Kidney epithelial cell (primary cell): ENCODE measurements at places on chromosomes 4 and X. TPM values are rescaled to one million over a fixed set of nuclear protein-coding genes. Genes with fewer than 3 reads are reported as not detected.

Gene TRIML1
- not detected in 2 replicates for total RNA-seq

Gene MAGED4B
- 46.3 and 52.5 TPM in 2 replicates for total RNA-seq

Gene POLN
- 0.07 and 0.38 TPM in 2 replicates for total RNA-seq

Gene CXCL11
- total RNA-seq, result 0.07 TPM in 1 of 2 replicates, not detected in the other

Gene CLNK
- not detected in 2 replicates for total RNA-seq

GRCh38 chr4:87974856-87975462 is 555 bp upstream of the SPP1 start:
- peak; percentile 57 for DNase-seq

DNA sequence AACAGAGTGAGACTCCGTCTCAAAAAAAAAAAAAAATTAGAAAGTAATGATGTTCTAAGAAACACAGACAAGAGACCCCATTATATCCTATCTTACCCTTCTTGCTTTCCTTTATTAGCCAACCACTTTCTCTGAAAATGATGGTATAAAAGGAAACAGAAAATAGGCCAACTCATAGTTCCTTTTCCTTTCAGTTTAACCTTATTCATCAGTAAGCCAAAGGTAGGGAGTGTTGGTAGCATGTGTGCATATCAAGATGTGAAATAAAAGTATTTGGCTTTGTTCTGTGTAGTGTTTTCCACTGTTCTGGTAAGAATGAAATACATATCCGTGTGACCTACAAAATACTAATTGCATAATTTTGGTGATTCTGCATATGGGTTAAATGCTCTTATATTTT is 266.6 kb downstream of the ZNF674 start:
- no peak for DNase-seq

- no peak for DNase-seq
Observed at GRCh38 chrX:112839856-112840255, 775 bp downstream of the AMOT start.

DNA sequence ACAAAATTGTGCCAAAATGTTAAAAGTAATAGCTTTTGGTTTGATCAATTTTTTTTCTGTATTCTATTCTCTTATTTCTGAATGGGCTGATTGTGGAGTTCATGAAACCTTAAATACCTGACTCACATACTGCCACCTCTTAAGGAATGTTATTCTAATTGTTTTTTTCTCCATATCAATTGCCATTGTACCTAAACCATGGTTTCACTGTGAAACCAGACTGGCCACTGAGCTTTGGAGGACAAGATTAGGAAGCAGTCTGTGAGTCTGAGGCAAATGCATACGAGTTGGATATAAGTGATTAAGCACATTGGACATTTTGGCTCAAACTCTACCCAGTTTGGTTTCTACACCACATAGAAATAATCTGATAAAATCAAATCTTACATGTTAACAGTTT is 184.0 kb downstream of the IQCM start:
- no peak for DNase-seq

- DNase-seq, result no peak
Observed at GRCh38 chr4:143282211-143282707, 54.4 kb upstream of the GAB1 start.

- no peak for DNase-seq
Observed at GRCh38 chr4:140135529-140136088, 18.4 kb downstream of the MAML3 start.

GRCh38 chr4:149306537-149306936 is 509.1 kb downstream of the IQCM start:
- no peak for DNase-seq

GRCh38 chr4:60857130-60857753 is 342.9 kb upstream of the ADGRL3 start:
- no peak for DNase-seq

DNA sequence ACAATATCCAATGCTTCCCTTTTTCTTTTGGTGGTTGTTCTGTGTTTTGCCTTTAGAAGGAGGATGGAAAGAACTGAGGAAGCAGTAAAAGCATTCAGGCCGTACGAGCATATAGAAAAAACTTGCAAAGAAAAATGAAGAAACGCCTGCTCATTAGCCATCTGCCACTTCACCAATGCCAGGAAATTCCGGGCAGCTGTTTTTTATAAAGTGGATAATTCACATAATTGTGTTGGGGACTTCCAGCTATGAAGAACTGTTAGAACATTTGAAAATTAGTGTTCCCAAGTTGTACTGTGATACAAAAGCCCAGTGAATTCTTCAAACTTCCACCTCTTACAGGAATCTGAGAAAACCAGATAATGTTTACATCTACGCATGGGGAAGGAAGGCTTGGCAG is 11.7 kb downstream of the RELL1 start:
- DNase-seq, result no peak

DNA sequence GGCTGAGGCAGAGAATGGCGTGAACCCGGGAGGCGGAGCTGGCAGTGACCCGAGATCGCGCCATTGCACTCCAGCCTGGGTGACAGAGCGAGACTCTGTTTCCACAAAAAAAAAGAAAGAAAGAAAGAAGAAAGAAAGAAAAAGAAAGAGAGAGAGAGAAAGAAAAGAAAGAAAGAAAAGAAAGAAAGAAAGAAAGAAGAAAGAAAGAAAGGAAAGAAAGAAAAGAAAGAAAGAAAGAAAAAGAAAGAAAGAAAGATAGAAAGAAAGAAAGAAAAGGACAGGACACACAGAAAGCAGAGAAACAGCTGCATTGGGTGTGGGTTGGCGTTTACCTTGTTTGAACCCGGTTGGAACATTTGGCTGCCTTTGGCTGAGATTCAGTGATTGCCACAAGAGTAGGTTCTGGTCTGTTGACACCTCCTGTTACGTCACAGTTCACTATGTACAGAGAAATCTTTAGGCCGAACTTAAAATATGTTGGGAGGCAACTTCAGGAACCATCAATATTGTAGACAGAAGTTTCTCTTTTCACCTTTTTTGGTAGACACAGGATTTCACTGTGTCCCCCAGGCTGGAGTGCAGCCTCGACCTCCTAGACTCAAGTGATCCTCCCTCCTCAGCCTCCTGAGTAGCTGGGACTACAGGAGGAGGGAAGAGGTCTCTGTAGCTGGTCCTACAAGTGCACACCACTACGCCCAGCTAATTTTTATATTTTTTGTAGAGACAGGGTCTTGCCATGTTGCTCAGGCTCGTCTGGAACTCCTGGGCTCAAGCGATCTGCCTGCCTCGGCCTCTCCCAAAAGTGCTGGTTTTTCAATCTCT is 16.3 kb upstream of the PLCXD1 start:
- no peak for DNase-seq

DNA sequence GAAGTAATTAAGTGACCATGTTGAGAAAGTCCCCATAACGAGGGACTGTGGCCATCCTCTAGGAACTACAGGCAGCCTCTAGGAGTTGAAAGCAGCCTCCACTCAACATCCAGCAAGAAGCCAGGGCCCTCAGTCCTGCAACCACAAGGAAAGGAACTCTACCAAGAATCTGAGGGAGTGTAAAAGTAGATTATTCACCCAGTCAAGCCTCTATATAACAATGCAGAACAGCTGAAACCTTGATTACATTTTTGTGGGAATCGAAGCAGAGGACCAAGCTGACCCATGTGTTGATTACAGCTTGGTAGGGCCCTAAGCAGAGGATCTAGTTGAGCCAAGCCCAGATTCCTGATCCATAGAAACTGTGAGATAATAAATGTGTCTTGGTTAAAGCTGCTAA is 17.1 kb downstream of the RPS6KA6 start:
- DNase-seq, result no peak

- no peak for DNase-seq
Observed at GRCh38 chr4:115233600-115233999, 120.2 kb upstream of the NDST4 start.

GRCh38 chr4:123510659-123511058 is 114.1 kb downstream of the SPRY1 start:
- DNase-seq, result no peak

GRCh38 chr4:122602277-122603142 is 18.4 kb downstream of the IL21 start:
- peak; percentile 4 for DNase-seq

DNA sequence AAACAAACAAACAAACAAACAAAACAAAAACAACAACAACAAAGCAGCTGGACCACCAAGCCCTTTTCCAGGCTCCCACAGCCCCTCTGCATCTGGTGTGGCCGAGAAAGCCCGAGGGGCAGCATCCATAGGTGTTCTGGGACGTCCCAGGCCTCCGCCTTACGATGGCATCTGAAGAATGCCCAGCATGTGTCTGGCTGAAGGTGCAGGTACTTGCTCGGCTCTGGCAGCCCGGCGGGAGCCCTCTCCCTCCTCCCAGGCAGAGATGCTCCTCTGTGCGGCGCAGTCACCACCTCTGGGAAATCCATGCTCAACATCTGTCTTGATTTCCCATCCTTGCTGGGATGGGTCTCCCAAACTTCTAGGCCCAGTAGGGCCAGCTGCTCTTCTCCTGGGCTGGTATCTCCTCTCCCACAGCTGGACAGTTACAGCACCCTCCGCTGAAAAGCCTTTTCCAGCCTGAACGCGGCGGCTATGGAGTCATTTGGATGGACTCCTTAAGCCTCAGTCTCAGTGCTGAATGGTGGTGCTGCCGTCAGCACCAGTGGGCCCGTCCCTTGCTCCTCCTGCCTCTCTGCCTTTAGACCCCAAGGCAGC is 4.3 kb downstream of the PSAPL1 start:
- no peak for DNase-seq

- no peak for DNase-seq
Observed at GRCh38 chrX:1468250-1468772, 15.6 kb upstream of the ASMTL start.

GRCh38 chrX:107467271-107467670 is 17.8 kb downstream of the FRMPD3 start:
- no peak for DNase-seq

DNA sequence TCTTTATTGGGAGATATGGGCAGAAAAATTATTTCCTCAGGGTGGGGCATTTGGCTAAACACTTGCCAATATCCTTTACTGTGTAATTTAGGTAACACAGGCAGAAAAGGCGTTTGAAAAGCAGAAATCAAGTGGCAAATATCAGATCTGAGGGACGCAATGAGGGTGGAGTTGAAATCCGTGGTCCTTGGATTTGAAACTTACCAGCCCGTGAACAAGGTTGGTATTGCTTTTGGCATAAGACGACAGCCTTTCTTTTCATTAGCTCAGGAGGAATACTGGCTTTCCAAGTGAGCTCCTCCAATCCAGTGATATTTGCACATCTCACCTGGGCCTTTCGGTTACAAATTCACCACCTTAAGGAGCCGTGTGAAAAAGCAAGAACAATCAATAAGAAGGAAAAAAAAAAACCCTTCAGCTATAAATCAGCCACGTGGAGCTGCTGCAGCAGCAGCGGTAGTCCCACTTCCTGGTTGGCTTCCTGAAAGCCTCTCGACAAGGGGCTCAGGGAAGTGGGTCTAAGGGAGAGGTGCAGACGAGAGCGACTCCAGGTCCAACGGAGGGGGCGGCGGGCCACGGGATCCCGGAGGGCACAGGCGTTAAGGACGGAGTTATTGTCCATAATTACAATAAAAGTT is 734 bp upstream of the GALNT7 start:
- no peak for DNase-seq
